Esophagus squamous epithelium (tissue), 5 donors: ENCODE measurements at places on chromosomes 11 and 22. TPM values are rescaled to one million over a fixed set of nuclear protein-coding genes. Genes with fewer than 3 reads are reported as not detected.

PGM2L1 gene
- total RNA-seq, result 0.44 TPM

TMEM121B gene
- 0.12 TPM for total RNA-seq

DNA sequence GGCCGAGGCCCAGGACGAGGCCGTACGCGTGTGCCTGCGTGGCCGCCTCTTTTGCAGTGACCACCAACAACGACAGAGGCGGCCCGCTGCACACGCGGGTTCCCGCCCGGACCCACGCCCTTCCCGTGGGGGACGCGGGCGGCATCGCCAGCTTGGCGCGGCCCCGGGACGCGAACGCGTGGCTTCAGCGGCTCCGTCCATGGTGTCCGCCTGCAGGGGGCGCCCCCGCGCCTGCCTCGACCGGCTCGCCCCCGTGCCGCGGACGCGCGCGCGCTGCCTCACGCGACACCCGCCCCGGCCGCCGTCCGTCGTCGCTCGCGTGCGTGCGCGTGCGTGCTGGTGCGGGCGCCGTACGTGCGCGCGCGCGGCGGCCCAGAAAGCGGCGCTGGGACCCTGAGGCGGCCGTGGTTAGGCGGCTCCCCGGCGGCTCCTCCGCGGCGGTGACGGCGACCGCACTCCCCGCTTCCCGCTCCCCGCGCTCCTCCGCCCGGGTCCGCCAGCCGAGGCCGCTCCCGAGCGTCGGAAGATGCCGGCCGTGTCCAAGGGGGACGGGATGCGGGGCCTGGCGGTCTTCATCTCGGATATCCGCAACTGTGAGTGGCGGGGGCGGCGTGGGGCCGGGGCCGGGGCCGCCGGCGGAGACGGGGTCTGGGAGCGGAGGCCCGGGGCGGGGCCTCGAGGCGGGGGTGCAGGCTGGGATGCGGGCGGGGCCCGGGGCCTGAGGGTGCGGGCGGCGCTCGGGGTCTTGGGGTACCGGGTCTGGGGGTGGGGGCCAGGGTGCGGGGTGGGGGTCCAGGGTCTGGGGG is at the start of gene AP2A2:
Gene AP2A2, plus strand, starts transcription at position 375 of the 806 bp plus-strand sequence. Its CDS starts 152 bp downstream, at position 527.
- H3K36me3 ChIP-seq, result peaks cover 25% of the 10 kb centered on the region
- H3K4me3 ChIP-seq, result peak within 1 kb of the TSS; percentile 87
- H3K27me3 ChIP-seq, result no peaks in the 10 kb centered on the region
- no peak for DNase-seq
- peak within 1 kb of the TSS; percentile 91 for H3K27ac ChIP-seq

NPTXR gene
- 0.26 TPM for total RNA-seq

- H3K4me3 ChIP-seq, result no peak overlapping the region
- peak overlapping the region; percentile 76 for H3K27ac ChIP-seq
- H3K4me1 ChIP-seq, result peaks cover 19% of the 10 kb centered on the region
- no peaks in the 10 kb centered on the region for H3K27me3 ChIP-seq
- no peaks in the 10 kb centered on the region for H3K36me3 ChIP-seq
Measured at GRCh38 chr11:107562647-107563208, 2.8 kb downstream of the ALKBH8 start.

MRGPRF gene
- 1.3 TPM for total RNA-seq

DNA sequence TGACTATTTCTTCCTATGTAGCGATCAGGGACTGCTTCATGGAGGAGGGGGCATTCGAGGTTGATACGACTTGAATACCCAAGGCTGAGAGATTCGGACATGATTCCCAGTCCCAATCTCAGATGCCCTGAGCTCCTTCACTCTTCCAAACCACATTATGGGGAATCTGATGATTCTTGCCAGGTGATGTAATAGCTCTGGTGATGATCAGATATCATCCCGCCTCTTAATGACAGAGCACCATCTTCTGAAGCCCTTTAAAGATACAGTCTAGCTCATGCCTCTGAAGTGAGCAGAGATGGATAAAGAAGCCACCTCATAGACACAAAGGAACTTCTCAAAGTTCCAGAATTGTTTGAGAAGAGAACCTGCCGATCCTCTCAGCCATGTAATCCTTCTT is 8.9 kb upstream of the CLMP start:
- no peaks in the 10 kb centered on the region for H3K27me3 ChIP-seq
- H3K4me1 ChIP-seq, result no peaks in the 10 kb centered on the region
- no peaks in the 10 kb centered on the region for H3K36me3 ChIP-seq
- no peak overlapping the region for H3K27ac ChIP-seq

DNA sequence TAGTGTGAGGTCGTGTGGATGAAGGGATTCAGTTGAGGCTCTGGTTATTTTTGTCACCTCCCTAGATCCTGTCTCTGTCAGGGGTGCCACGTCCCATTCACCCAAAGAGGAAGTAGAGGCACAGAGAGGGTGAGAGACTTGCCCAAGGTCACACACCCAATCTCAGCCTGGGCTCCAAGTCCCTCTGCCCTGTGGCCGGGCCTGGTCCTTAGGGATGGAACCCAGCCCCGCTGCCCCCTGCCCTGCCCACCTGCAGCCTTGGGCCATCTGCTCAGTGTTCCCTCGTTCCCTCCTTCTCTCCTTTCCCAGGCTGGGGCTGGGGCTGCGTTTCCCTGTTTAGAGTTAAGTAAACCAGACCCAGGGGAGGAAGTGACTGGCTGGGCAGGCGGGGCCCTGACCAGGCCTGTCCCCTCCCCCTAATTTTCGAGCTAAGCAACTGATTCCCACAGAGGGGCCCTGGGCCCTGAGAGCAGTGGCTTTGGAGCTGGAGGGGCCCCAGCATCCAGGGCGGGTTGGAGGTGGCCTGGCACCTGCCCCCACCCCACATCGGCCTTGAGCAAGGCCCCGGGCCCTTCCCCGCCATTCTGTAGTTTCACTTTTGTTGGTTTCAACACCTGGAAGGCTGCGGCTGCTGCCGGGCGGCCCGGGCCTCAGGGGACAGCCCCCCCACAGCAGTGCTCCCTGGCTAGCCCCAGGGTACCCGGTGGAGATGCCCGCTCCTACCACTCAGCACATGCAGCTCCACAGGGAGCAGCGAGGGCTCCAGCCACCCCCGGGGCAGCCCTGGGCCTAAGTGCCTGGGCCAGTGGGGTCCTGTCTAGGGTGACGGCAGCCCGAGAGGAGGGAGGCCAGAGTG is 1.5 kb downstream of the TCIRG1 start:
- peak overlapping the region; percentile 96 for H3K4me3 ChIP-seq
- H3K27ac ChIP-seq, result peak overlapping the region; percentile 90
- peaks cover 66% of the 10 kb centered on the region for H3K4me1 ChIP-seq
- H3K27me3 ChIP-seq, result no peaks in the 10 kb centered on the region
- DNase-seq, result no peak

DNA sequence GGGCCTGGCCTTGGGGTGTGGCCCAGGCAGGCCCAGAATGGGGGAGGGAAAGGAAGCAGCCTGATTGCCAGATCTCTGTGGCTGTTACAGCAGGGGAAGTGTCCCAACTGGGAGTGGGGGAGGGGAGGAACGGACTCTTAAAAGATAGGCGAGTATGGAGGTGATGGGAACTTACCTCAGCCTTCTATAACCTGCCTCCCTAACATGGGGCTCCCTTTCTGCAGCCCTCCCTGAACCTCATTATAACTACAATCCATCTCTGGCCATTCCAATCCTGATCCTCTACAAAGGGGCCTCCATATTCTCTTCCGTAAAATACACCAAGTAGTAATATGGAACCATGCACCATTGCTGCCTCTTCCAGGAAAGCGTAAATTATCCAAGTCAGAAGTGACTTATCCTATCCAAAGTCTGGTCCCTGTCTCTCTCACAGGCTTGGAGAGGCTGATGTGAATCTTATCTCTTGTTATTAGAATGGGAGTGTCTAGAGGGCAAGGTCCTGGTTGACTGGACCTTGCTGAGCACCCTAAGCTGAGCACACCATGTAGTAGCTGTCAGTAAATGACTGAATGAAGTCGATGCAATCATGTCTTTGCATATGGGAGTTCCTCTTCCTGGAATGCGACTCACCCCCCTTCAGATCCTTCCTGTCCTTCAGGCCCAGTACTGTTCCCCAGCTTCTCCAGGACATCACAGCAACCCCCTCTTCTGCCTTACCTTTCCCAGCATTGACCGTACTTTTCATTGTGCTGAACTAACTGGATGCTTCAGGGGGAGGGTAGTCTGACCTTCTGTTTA is 5.9 kb downstream of the RHOG start:
- no peak overlapping the region for H3K4me3 ChIP-seq
- H3K27ac ChIP-seq, result peak overlapping the region; percentile 45
- DNase-seq, result no peak
- H3K36me3 ChIP-seq, result no peaks in the 10 kb centered on the region
- H3K4me1 ChIP-seq, result peaks cover 72% of the 10 kb centered on the region
- H3K27me3 ChIP-seq, result no peaks in the 10 kb centered on the region

GRCh38 chr22:27298332-27298731 is 503.2 kb downstream of the MN1 start:
- H3K4me3 ChIP-seq, result no peak overlapping the region
- H3K4me1 ChIP-seq, result no peaks in the 10 kb centered on the region
- no peaks in the 10 kb centered on the region for H3K36me3 ChIP-seq
- H3K27ac ChIP-seq, result no peak overlapping the region
- no peak for DNase-seq

GRCh38 chr22:45993841-45994240 is 16.9 kb upstream of the WNT7B start:
- no peak overlapping the region for H3K4me3 ChIP-seq
- peaks cover 46% of the 10 kb centered on the region for H3K4me1 ChIP-seq
- no peaks in the 10 kb centered on the region for H3K27me3 ChIP-seq
- no peak overlapping the region for H3K27ac ChIP-seq
- no peaks in the 10 kb centered on the region for H3K36me3 ChIP-seq

DNA sequence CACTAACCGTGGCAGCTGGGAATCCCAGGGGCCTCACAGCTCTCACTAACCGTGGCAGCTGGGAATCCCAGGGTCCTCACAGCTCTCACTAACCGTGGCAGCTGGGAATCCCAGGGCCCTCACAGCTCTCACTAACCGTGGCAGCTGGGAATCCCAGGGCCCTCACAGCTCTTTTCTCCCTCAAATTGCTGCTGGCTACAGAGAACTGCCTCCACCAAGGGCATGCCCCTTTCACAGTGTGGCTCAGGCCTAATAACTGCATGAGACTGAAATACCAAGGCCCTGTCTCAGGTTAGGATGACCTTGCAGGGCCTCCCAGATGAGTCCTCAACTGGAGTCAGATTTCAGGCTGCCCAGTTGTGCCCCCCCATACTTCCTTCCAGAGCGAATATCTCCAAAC is 35.1 kb upstream of the GGTLC2 start:
- H3K27me3 ChIP-seq, result no peaks in the 10 kb centered on the region
- H3K4me1 ChIP-seq, result no peaks in the 10 kb centered on the region
- no peak overlapping the region for H3K4me3 ChIP-seq
- DNase-seq, result no peak

- H3K4me1 ChIP-seq, result no peaks in the 10 kb centered on the region
- no peaks in the 10 kb centered on the region for H3K36me3 ChIP-seq
- H3K27me3 ChIP-seq, result no peaks in the 10 kb centered on the region
- DNase-seq, result no peak
- H3K4me3 ChIP-seq, result no peak overlapping the region
Measured at GRCh38 chr11:123549926-123550917, 104.2 kb downstream of the SCN3B start.

TESMIN gene
- total RNA-seq, result 4.3 TPM

- H3K4me3 ChIP-seq, result no peak overlapping the region
- no peak for DNase-seq
- no peaks in the 10 kb centered on the region for H3K27me3 ChIP-seq
Measured at GRCh38 chr22:29216873-29217666, 11.4 kb downstream of the EMID1 start.

- H3K4me3 ChIP-seq, result no peak overlapping the region
- DNase-seq, result no peak
- H3K27me3 ChIP-seq, result peaks cover 22% of the 10 kb centered on the region
- no peak overlapping the region for H3K27ac ChIP-seq
- H3K36me3 ChIP-seq, result no peaks in the 10 kb centered on the region
Measured at GRCh38 chr22:17281440-17281841, 62.2 kb upstream of the ADA2 start.
